ENCODE measurements at places on chromosomes 4 and X. TPM values are rescaled to one million over a fixed set of nuclear protein-coding genes. Genes with fewer than 3 reads are reported as not detected.

Gene TMEM184C
- polyA plus RNA-seq = 19.4 TPM

DNA sequence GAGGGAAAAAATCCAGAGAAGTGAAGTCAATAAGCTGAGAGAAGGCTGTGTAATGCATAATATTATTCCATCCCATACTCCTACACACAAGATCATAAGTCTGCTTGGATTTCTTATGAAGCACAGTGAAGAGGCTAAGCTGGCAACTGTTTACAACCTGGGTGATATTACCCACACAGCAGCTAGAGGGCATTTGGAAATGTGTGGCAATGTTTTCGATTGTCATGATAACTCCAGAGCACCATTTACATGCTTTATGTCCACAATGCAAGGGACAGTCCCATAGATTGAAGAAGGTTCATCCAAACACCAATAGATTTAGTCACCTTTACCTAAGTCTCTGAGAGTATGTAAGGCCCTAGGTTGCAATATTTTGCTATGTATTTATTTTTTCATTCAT lies 412.2 kb downstream of the PPP3CA start:
- DNase-seq = no peak

GRCh38 chr4:40418430-40419230 lies 83.5 kb downstream of the CHRNA9 start:
- no peak for DNase-seq

- DNase-seq = no peak
Observed at GRCh38 chr4:165783626-165784025, 89.4 kb upstream of the TLL1 start.

All from hindlimb muscle (tissue), 1 donor.